Esophagus squamous epithelium (tissue), 5 donors: ENCODE measurements at places on chromosomes 6 and 20.

DNA sequence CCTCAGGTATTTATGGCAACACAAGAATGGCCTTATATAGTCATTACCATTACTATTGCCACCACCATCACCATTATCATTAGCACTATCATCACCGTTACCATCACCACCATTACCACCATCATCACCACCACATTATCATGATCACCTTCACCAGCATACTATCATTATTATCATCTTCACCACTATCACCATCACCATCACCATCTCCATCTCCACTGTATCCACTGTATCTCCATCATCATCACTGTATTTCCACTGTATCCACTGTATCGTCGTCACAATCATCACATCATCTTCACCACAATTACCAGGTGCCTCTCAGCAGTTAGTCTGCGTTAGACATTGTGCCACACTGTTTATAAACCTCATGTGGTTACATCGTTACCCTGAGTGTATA lies 45.3 kb downstream of the GGTLC1 start:
- no peak for DNase-seq

GRCh38 chr6:149435919-149436586 lies 36.0 kb downstream of the SUMO4 start:
- DNase-seq: no peak

DNA sequence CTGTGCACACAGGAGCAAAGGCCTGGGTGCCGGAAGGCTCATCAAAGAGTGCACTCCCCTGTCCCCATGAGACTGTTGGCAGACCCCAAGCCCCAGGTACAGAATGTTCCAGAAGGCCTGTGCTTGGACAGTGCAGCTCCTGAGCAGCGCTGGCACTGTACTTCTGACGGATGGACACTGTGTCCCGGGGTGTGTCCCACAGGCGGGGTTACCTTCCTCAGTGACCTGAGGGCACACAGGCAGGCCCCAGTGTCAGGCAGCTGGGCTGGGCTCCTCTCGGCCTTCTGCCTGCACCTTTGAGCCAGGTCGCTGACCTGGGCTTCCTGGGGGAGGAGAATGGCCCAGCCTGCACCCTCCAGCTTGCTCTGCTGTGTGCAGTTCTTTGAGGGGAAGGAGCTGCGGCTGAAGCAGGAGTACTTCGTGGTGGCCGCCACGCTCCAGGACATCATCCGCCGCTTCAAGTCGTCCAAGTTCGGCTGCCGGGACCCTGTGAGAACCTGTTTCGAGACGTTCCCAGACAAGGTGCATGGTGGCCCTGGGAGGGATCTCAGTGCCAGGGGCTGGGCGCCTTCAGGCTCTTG lies 30.1 kb downstream of the PYGB start:
- DNase-seq: no peak

DNA sequence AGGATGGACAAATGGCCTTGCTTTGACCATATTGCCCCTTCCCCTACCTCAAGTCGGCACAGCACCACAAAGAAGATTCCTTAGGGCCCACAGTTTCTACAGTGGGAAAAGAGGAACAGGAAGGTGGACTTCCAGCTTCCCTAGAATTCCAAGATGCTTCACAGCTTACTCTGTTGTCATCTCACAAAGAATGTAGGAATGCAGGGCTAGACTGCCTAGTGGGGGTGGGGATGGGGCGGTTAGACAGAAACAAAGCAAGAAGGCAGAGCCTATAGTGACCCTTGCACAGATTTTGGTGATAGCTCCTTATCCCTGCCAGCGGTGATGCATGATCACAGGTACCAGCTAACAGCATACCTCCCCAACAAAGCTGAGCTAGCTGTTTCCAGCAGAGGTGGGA lies 607.6 kb upstream of the MAN1A1 start:
- no peak for DNase-seq

DNA sequence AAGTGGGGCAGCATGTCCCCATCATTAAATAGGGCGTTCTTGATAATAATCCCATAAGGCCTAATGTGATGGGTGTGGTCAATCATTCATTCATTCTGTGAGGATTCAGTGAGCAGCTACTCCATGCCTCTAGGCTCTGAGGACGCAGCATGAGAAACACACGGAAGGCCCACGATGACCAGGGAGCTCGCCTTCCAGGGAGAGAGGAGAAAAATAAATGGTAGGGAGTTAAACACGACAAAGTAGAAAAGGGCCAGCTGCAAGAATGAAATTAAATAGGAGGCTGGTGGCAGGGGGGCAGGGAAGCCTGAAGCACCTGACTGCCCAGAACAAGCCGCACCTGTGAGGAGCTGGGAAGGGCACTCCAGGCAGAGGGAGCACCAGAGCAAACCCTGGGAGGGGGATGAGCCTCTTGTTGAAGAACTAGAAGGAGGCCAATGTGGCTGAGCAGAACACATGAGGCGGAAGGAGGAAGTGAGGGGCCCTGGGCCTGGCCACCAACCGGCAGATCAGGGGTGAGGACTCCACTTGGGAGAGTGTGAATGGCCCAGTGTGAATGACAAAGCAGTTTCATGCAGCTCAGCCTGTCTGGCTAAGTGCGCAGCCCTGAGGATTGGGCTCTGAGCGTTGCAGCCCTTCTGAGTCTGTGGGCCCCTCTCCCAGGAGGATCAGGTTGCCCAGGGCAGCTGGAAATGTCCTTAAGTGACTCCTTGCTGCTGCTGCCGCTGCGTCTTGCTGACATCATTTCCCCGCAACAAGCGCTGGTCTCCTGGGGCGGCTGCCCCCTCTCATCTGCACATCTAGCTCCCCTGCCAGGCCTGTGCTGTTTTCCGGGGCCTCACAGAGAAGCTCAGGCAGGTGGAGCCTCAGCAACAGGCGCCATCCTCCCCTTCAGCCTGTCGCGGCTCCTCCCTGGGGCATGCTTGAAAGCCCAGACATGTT lies 99.9 kb downstream of the CDH26 start:
- DNase-seq: no peak

GRCh38 chr20:32050851-32051556 lies 1.0 kb upstream of the HCK start:
- DNase-seq: no peak

DNA sequence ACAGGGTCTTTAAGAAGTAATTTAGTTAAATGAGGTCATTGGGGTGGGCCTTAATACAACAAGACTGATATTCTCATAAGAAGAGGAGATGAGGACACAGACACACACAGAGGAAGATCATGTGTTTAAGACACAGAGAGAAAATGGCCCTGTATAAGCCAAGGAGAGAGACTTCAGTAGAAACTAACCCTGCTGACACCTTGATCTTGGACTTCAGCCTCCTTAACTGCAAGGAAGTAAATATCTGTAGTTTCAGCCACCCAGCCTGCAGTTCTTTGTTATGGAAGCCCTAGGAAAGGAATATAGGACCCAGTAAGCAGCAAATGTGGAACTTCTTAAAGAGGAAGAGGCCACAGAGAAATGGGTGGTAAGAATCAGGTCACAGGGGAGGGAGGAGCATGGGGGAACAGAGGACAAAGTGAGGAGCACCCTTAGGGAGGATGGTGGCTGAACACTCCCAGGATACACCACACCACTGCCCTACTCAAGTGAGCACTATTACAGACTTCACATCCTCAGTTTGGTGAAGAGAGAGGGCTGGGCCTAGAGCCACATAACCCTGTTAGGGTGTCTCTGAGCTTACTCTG lies 762 bp downstream of the SIRPB1 start:
- DNase-seq: no peak

DNA sequence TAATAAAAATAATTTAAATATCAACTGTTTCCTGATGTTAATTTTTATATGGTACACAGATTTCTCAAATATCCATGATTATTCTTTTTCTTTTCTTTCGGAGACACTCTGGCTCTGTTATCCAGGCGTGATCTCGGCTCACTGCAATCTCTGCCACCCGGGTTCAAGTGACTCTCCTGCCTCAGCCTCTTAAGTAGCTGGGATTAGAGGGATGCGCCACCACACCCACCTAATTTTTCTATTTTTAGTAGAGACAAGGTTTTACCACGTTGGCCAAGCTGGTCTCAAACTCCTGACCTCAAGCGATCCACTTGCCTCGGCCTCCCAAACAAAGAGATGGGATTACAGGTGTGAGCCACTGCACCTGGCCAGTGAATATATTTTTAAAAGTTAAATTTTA lies 20.5 kb downstream of the ROMO1 start:
- no peak for DNase-seq

GRCh38 chr6:9593554-9593953 lies 821.3 kb downstream of the TFAP2A start:
- no peak for DNase-seq

- DNase-seq: no peak
Observed at GRCh38 chr6:158848490-158848895, 29.3 kb upstream of the EZR start.

- no peak for DNase-seq
Observed at GRCh38 chr6:119484598-119484997, 135.0 kb upstream of the MAN1A1 start.

DNA sequence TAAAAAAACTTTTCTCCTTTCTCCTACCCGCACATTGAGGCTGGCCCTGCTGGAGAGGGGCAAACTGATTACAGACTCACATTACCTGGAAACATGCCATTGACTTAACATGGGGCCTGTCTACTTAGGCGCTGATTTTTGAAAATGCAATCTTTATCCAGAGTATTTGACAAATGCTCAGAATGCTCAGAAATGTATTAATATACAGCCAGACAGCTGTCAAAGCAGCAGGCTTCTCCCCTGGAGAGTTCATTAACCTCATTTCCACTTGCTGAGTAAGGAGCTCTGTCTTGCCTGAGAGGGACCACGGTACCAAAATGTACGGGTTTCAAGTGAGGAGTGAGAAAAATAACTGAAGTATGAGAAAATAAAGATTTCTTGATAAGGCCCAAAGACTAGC lies 95.7 kb downstream of the PAX1 start:
- DNase-seq: no peak

- no peak for DNase-seq
Observed at GRCh38 chr6:20839630-20840029, 305.4 kb downstream of the CDKAL1 start.

GRCh38 chr6:163947276-163947675 lies 532.8 kb downstream of the QKI start:
- no peak for DNase-seq

GRCh38 chr6:1201547-1202200 lies 110.2 kb upstream of the FOXQ1 start:
- DNase-seq: no peak

- DNase-seq: no peak
Observed at GRCh38 chr20:47314647-47315338, 41.7 kb downstream of the ZMYND8 start.

- no peak for DNase-seq
Observed at GRCh38 chr20:11132819-11133415, 459.1 kb upstream of the JAG1 start.
